ENCODE measurements at places on chromosomes 5 and 9.
A peak's percentile ranks its signal among the peaks of the same experiment; 100 is the strongest.

DNA sequence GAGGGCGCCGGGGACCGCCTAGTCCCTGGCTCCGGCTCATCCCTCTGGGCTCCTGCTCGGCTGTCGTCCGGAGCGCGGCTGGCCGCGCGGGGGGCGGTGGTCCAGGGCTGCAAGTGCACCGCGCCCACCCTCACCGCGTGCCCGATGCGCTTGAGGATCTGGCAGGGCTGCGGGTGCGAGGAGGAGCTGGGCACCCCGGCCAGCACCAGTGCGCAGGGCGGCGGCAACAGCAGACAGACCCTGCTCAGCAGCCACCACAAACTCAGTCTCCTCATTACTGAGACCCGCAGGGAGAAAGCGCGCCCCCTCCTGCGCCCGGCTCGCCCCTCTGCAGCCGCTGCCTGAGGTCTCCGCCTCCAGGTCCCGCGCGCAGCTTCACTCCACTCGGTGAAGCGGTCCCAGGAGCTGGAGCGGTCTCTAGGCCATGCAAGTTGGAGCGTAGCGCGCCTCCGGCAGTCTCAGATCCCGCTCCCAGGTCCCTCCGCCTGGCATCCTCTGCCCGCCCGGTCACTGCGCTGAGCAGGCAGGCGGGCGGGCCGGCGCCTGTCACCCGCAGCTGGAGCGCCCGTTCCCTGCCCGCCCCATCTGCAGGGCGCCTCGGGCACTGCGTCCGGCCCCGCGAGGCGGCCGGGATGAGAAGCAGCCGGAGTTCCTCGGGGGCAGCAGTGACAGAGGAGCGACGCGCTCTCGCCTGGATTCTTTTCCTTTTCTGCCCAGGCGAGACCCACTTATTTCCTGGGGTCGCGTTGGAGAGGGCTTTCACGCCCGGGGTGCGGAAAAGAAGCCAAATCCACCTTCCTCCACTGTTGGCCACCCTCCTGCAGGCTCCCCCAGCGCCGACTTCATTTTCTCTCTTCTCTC lies 512 bp downstream of the GRIN3A start:
- no peak for DNase-seq

GRCh38 chr5:4204276-4205141 lies 608.9 kb downstream of the IRX1 start:
- DNase-seq, result no peak

- DNase-seq, result no peak
Measured at GRCh38 chr5:13625616-13626198, 318.8 kb downstream of the DNAH5 start.

- no peak for DNase-seq
Measured at GRCh38 chr5:35091704-35092103, 44.0 kb upstream of the AGXT2 start.

- DNase-seq, result no peak
Measured at GRCh38 chr5:125093776-125094175, 347.3 kb upstream of the ZNF608 start.

- DNase-seq, result no peak
Measured at GRCh38 chr5:83368319-83368718, 103.2 kb upstream of the VCAN start.

DNA sequence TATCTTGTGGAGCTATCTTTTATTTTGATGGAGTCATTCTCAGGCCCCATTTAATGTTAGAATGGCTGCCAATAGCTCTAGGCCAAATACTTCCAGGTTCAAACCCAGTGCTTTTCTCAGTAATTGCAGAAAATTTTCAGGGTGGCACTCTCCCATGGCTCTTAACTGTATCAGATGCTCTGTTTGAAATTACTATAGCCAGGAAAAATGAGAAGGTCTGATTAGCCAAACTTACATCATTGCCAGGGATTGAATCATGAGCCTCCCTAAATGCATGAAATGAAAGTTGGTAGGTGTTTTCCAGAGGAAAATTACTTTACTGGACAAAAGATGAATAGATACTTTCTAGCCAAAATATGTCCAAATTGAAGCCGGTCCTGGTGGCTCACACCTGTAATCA lies 404.8 kb downstream of the MAT2B start:
- DNase-seq, result no peak

- DNase-seq, result no peak
Measured at GRCh38 chr9:111601237-111602018, 2.0 kb upstream of the PTGR1 start.

DNA sequence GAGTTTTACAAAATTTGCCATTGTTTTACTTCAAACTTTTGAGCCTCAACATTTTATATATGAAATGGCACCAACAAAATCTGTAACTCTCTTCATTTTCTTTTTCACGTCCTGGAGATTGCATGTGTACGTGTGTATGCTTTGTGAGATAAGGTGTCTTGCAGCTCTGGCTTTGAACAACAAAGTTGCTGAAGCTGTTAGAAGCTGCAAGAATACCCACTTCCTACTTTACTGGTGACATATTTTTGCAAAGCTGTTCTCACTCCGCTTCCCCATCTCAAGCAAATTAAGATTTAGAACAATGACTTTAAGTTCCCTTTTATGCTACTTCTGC lies 41.8 kb downstream of the FYB1 start:
- no peak for DNase-seq

DNA sequence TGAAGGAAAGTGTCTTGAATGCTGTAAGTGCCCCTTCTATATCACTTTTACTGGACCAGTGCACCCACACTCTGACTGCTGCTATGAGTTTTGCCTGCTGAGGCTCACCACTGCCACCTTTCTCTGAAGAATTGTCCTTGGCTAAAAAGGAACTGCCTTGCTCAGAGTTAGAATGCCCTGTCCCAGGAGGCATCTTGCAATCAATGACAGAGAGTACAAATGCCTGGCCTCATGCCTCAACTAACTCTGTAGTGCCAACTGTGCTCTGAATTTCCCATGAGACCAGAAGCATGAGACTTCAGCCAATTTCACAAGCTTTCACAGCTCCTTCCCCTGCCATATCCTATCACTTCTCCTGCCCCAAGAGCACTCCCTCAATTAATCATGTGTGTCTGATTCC lies 569.7 kb downstream of the ZNF608 start:
- no peak for DNase-seq

GRCh38 chr5:29085142-29085541 lies 2046.8 kb upstream of the CDH9 start:
- DNase-seq, result no peak

DNA sequence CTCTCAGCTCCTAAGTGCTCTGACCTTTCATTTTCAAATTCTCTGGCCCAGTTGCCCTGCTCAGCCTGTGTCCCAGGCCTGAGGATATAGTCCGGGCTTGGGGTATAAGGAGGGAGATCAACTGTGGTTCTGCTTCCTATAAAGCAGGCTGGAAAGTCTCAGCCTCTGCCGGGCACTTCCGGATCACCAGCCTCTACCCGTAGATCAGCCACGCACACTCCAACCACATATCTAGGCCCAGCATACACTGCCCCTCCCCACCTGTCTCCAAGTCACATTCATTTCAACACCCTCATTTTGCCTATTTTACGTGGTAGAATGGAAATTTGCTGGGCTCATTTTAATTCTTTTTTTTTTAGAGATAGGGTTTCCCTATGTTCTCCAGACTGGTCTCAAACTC lies 3.1 kb downstream of the ZER1 start:
- no peak for DNase-seq

GRCh38 chr9:99573085-99573484 lies 248.6 kb upstream of the NR4A3 start:
- DNase-seq, result no peak

DNA sequence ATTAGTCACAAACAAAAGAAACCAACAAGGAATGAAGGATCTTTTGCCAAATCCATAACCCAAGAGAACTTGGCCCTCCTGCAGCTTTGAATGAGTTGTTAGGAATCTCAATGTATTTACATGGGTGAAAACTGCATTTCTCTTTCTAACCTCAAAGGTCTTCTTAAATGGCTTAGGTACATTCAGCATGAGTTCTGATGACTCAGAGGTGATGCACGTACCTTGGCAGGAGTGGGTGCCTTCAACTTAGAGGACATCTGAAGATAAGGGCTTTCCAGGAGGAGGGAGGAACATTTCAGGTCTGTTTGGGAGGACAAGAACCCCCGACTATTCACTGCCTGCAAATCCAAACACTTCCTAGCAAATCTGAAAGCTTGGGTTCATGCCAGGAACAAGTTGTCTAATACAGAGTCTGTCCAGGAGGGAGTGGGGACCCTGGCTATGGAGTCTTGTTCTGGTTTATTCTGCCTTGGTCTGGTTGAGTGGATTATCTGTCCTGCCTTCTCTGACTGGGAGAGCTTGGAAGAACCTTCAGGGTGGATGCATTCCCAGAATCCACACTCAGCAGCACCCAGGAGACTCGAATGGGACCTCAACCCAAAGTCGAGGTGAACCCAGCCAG lies 65.7 kb downstream of the IRX2 start:
- DNase-seq, result no peak

DNA sequence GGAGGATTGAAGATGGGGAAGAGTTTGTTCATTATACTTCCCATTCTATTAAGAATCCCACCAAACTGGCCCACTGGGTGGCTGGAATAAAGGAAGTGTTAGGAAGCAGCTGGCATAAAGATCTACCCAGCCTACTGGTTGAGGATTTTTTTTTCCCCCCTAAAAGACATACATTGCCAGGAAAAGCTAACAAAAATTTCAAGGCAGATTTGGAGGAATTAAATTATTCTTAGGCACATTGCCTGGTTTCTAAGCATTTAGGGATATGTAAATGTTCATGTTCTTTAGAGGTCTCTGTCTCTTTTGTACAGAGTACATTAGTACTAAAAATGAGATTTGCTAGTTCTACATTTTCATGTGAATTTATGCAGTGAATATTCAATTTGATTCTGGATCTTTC lies 8.3 kb downstream of the PIK3R1 start:
- DNase-seq, result no peak

DNA sequence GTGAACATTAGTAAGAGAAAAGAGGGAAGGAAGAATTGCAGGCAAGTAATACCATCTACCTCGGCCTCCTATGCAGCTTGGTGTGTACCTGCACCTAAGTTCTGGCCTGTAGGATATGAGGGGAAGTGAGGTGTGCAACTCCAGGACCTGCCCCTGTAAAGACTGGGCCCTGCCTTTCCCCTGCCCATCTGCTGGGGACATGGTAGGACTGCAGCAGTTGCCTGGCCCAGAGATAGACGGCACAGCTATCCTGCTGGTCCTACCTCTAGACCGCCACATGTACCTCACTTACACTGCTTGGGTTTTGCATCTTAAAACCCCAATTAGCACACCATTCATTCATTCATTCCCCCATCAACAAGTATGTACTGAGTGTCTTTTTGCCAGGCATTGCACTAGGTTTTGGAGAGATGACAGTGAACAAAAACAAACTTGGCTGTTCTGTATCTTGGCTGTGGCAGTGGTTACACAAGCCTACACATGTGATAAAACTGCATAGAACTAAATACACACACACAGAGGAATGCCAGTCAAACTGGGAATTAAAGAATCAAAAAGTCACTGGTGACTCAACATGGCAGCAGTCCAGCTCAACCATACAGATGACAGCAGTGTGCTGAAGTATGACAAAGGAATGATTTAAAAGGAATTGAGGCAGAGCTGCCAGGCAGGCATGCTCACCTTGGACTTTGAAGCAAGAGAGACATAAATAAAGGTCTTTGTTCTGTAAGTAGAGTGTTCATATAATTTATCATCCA lies 23.3 kb upstream of the MGAT1 start:
- no peak for DNase-seq

- DNase-seq, result no peak
Measured at GRCh38 chr9:32741706-32742105, 41.6 kb upstream of the TMEM215 start.

- no peak for DNase-seq
Measured at GRCh38 chr9:31243386-31243785, 1141.1 kb upstream of the ACO1 start.

DNA sequence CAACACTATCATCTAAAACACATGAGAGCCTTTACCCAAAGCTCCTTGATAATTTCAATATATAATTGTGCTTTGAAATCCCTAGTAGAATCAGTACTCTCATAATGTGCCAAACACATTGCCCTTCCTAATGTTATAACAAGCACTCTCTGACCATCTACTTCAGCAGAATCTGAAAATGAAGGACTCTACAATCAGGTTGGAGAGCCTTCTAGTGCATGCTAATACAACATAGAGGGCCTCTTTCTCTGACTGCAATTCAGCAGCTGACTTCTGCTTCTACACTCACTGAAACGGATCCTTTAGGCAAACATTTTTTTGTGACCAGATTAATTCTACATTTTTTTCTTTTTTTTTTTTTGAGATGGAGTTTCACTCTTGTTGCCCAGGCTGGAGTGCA lies 155.6 kb downstream of the EPB41L4A start:
- no peak for DNase-seq

- no peak for DNase-seq
Measured at GRCh38 chr9:94800424-94801117, 74.1 kb downstream of the AOPEP start.

DNA sequence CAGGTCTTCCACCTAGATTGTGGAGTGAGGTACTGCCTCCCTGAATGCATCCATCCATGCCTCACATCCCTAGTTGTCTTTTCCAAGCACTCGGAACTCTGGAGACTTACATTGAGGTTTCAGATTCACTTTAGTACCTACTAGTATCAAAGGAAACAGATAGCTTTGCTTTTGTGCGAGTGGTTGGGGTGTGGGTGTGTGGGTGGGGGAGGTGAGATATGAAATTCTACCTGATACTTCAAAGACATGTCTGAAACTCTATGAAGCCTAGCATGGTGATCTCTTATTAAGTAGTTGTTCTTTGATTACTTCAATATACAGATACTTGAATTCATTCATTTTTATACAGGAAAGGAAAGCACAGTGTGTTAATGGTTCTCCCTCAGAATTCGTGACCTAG lies 64.4 kb downstream of the MCCC2 start:
- DNase-seq, result peak; percentile 18

DNA sequence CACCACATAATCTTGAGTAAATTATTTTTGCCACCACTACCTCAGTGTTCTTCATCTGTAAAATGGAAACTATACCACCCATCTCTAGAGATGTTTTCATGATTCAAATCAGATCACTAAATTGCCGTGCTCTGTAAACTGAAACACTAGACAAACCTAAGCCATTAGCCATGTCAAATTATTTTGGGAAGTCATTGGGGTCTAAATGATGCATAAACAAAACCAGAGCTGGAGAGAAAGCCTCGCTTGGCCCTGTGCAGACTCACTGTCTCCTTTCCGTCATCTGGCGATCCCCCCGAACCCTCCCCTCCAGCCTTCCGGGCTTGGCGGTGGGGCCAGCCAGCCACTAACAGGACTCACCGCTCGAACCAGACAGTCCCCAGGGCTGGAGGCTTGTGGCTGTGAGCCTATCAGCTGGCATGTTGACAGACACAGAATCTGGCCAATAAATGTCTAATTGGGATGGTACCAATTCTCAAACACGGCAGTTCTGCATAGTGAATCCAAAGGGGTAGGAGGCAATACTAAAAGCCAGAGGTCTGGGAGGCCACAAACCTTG lies 256.5 kb downstream of the SEC61B start:
- no peak for DNase-seq

GRCh38 chr5:143749581-143750205 lies 62.3 kb upstream of the HMHB1 start:
- no peak for DNase-seq

- DNase-seq, result no peak
Measured at GRCh38 chr5:97042996-97043395, 99.4 kb downstream of the LIX1 start.

- DNase-seq, result no peak
Measured at GRCh38 chr5:133714161-133714915, 102.0 kb upstream of the FSTL4 start.

All from stimulated activated CD4-positive, alpha-beta T cell treated with anti-CD3 and anti-CD28 coated beads, TNF-alpha, amount 100 ng/mL, for 1 hour (primary cell).